OCI-M1 (cell line): ENCODE measurements at places on chromosomes 11 and 22.

- DNase-seq: peak; percentile 62
These were observed 151.5 kb upstream of the CTSC start for GRCh38 chr11:88489030-88489429.

GRCh38 chr11:43928721-43929120, 13.7 kb upstream of the C11orf96 start:
- DNase-seq: no peak

DNA sequence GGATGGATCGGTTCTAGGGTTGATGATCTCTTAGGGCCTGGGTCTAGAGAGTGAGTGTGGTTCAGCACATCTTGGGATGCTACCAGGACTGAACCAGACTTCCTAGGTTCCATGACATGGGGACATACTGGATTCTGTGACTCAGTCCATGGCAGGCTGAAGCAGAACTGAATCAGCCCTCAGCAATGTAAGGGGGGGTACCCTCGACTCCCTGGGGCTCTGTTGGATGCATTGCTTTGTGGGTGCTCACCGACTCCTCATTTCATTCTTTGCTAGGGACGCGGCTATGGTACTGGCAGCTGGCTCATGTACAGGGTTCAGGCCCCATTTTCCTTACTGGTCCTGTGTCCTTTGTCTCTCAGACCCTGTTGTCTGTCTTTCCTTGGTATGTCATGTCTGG, 733 bp upstream of the GRAMD1B start:
- DNase-seq: no peak

DNA sequence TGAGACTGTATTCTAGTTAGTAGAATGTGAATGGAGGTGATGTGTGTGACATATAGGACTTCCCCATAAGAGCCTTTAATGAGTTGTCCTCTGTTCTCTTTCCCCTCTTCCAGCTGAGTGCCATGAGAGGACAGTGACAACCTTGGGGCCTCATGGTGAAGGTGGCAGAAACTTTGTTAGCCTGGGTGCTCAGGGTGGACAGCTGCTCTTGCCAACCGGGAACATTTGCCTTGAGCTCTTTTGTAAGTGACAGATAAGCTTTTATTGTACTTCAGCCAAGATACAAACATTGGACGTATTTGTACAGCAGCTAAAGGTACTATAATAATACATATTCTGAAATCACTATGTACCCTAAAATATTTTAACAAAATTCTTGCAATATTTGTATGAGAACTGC, 33.0 kb upstream of the PLET1 start:
- peak; percentile 43 for DNase-seq

DNA sequence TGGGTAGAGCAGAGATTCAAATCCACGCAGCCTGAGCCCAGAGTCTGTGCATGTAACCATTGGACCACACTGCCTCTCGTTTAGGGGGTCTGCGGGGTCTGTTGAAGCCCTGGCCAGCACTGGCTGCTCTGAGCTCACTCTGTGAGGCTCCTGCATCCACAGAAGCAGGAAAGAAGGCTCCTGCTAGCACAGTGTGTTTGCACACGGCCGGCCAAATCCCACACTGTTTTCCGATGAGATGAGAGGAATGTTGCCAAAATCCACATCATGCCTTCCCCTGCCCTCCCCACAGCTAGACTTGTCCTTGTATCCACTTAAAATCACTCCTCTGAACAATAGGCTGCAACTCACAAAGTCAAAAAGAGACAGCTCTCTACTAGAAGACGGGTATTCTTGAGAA, 10.6 kb upstream of the SLC22A12 start:
- no peak for DNase-seq

- no peak for DNase-seq
These were observed 8.2 kb downstream of the SIRT3 start for GRCh38 chr11:227824-228379.

- DNase-seq: no peak
These were observed 281.2 kb downstream of the CADM1 start for GRCh38 chr11:115222863-115223530.

DNA sequence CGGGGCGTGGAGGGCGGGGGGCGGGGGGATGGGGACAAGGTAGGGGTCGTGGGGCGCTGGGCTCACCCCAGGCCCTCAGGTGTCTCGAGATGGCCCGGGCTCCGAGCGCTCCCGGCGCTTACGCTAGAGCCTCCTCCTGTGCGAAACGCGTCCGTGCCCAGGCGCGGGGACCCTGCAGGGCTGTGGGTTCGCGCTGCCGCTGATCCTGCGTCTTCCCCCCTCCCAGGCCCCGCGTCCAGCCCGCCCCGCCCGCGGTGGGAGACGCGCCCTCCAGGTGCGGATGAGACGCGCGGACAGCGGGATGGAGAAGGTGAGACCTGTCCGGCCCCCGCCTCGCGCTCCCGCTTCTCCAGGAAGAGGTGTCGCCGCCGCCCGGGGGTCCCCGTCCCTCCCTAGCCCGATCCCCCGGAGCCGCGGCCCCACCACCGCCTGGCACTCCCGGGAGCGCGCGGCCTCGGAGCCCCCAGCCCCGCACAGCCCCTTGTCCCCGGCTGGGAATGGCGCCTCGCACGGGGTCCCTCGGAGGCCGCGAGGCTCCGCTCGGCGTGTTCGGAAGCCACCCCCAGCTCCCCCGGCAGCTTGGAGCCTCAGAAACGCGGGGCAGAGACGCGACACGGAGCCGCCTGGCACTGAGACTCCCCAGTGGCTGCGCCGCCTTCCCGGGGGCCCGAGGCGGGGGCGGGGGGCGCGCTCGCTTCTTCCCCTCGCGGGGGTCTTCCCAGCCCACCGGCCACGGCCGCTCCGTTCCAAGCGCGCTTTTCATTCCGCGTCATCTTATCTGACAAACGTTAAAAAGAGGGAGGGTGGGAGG, 27.6 kb upstream of the TOLLIP start:
- no peak for DNase-seq

DNA sequence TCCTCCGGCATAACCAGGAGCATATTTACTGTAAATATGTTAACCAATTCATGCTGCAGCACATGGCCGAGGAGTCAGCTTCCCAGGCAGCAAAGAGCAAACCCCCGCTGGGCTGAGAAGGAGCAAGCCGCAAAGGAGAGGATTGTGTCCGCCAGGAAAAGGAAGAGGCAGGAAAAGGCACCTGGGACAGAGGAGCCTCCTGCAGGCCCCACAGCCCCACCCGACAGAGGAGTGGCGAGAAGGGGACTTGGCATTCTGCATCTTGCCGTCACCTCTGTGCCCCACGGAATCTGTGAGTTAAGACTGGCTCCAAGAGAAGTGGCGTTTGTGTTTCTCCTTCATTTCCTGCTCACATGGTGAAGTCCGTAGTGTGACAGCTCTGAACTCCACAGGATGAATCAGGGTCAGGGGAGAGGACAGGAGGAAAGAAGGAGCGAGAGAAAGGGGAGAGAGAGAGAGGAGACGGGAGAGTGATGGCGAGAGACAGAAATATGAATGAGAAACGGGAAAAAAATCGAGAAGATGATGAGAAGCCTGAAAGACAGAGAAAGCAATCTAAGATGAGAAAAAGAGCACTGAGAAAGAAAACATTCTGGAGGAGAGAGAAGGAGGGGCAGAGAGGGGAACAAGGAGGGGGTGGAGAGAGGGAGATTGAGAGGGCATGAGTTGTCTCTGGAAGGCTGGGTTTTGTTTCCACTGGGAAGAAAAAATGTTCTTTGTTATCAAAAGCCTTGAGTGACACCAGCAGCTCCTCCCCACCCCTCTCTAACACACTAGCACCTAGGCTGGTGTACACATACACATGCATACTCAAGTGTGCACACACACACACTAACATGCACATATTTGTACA, 489.6 kb downstream of the MN1 start:
- DNase-seq: no peak
